ENCODE measurements at places on chromosomes 13 and 19.

GRCh38 chr19:3503036-3503572 is 2.6 kb upstream of the DOHH start:
- no peak for DNase-seq

- DNase-seq: peak; percentile 79
These were observed 7.9 kb upstream of the CDC16 start for GRCh38 chr13:114226699-114227323.

- DNase-seq: no peak
These were observed 67.2 kb downstream of the SPACA7 start for GRCh38 chr13:112443191-112443994.

DNA sequence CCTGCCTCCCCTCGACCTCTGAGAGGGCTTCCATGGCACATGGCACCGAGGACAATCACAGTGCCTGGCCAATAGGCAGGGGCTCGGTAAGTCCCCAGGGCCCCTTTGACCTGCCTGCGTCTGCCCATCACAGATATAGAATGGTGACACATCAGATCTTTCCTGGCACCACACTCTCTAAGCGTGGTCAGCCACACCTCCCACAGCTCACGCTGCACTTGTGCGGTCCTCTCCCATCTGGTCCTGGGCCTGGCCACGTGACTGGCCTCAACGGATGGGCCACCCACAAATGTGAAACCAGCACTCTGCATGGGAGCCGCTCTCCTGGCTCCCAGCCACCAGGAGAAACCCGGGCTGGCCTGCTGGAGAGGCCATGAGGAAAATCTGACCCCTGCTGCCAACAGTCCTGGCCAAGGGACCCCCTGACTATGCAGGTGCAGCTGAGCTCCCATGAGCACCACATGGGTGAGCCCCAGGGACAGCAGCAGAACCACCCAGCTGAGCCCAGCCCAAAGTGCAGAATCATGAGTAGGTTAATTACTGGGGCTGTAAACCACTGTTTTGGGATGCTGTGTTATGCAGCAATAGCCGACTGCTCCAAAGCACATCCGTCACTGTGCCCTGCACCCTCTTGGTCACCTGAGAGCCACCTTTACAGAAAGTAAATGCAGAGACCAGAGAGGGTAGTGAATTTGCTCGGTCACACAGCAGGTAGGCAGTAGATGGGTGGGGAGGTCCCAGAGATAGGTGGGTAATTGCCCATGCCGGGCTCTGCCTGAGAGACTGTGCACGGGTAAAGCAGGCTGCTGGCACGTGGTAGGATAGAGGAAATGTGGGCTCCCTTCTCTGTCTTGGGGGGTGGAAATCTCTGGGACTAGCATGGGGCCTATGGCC is 9.7 kb upstream of the MEF2B start:
- DNase-seq: no peak

- no peak for DNase-seq
These were observed 349.6 kb upstream of the PCDH20 start for GRCh38 chr13:61765181-61765742.

- DNase-seq: no peak
These were observed 75.6 kb downstream of the CDADC1 start for GRCh38 chr13:49323344-49323743.

- DNase-seq: no peak
These were observed 36.7 kb upstream of the SLC46A3 start for GRCh38 chr13:28755546-28755870.

DNA sequence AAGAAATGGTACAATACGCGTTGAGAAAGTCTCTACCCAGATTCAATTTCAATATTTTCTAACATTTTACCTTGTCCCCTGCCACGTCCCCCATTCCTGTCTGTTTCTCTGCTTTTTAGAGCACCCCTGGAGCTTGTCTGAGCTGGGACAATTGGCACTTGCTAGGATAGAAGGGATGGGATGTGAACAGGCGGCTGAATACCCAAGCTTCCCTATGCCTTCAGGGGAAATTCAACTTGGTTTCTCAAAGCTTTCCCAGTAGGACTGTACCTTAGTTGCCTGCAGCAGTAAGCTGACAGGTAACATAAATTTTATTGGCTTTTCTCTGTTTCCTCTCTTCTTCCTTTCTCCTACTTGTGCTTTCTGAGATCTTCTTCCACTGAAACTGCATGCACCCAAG is 1663.3 kb downstream of the EFNB2 start:
- no peak for DNase-seq

GRCh38 chr19:46193678-46194077 is 35.9 kb upstream of the IGFL1 start:
- DNase-seq: no peak

DNA sequence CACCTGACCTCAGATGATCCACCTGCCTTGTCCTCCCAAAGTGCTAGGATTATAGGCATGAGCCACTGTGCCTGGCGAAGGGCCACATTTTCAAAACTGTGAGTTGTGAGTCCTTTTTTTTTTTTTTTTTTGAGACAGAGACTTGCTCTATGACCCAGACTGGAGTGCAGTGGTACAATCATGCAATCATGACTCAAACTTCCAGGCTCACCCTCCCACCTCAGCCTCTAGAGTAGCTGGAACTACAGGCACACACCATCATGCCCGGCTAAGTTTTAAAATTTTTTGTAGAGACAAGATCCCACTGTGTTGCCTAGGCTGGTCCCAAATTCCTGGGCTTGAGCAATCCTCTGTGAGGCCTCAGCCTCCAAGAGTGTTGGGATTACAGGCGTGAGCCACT is 3.8 kb upstream of the MYPOP start:
- DNase-seq: no peak

DNA sequence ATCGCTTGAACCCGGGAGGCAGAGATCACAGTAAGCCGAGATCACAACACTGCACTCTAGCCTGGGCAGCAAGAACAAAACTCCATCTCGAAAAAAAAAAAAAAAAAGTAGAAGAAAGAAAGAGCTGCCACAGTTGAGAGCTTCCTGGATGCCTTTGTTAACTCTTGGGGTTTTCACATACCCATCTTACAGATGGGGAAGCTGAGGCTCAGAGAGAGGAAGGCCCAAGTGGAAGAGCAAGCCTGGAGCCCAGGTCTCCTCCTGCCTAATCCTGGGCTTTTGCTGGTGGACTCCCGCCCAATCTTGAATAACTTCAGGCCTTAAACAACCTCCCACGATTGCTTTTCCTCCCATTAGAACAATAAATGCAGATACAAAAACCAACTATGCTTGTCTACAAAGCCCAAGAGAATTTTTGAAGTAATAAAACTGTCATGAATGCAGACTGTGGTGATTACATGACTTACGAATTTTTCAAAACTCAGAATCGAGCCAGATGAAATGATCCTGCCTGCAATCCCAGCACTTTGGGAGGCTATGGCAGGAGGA is 41.7 kb downstream of the LTBP4 start:
- no peak for DNase-seq

DNA sequence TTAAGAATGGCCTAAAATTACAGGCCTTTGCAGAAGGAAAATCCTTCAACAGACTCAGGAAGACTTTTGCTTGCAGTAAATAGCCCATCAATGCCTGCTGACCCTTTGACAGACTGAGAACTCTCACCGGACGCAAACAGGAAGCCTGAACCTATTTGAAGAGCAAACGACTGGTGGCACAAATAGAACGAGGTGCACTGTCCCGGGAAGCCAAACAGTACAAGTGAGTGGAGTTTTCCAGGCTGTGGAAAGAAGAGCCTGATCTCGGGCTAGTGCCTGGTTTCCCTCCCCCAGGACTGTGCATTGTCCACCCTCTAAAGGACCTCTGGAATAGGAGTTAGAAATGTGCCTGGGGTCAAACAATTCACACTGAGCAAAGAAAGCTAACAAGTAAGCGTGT is 165.5 kb downstream of the FGF14 start:
- no peak for DNase-seq

DNA sequence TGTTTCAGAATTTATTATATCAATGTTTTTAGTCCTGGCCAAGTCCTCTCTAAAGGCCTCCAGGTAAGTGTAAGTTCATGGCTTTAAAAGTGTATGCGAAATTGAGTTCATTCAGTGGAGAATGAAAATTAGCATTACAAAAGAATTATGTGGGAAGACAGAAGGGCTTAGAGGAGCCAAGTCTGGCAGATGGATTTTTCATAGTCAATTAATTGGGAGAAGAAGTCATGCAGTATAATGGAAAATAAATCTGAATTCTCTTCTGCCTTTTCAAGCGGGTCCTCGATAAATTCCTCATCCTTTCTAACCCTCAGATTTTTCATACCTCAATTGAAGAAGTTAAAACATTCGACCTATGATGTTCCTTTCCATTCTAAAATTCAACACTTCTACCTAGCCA is 394.2 kb downstream of the ITGBL1 start:
- peak; percentile 71 for DNase-seq

- DNase-seq: no peak
These were observed 342.8 kb downstream of the DACH1 start for GRCh38 chr13:71524245-71524612.

GRCh38 chr19:18562086-18562485 is 4.4 kb downstream of the KXD1 start:
- DNase-seq: no peak

DNA sequence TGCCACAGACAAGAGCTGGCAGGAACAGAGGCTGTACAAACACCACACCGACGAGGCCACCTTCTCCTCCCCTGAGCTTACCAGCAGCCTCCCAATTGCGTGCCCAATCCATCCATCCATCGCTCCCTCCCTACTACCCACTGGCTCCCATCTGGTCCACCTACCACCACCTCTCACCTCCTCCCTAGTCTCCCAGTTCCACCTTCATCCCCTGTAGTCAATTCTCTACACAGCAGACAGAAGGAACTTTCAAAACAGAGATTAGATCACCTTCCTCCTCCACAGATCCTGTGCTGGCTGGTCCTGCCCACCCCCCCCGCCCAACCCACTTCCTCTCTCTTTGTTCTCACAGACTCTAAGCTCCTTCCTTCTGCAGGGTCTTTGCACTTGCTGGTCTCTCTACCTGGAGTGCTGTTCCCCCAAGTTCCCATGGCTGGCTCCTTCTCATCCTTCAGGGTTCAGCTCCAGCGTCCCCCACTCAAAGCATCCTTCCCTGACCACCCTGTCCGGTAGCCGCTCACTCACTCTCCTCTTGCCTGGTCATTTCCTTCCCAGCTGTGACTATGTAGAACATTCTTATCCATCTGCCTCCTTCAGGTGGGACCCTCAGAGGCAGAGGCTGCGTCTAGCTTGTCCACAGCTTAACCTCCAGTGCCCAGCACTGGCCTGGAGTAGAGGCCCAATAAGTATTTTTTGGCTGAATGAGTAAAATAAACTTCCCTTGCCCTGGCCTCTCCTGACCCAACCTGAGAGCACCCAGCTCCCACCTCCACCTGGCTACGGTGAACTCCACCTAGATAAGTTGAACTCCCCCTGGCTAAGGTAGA is 23.0 kb downstream of the PIN1 start:
- DNase-seq: no peak

- DNase-seq: no peak
These were observed 18.0 kb downstream of the PAF1 start for GRCh38 chr19:39372941-39373340.

DNA sequence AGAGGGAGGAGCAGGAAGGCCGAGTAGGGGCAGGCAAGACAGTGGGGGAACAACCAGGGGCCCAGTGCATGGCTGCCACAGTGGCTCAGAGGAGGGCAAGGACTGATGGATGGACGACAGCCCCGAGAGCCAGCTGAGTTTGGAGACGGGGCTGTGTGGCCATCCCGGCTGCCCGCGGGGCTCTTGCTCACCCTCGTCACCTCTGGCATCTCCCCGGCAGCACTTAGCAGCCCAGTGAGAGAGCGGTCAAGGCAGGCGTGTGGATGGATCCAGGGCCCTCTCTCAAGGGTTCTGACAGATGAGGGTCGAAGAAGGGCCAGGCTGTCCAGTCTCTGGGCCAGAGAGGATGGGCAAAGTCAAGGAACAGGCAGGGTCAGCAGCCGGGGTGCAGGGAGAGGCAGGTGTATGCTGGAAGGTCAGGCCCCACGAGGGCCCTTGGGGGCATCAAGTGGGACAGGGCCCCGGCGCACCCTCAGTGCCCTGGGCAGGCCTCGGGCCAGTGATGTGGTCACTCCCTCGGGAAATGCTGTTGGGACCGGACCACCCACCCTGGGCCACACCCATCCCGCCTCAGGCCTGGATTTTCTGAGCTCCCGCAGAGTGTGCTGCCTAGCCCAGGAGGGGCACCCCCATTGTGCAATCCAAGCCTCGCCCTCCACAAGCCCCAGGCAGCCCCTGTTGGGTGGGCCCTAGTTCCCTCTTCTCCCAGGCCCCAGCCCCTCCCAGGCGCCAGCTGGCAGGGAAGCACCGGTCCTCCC is 56.4 kb upstream of the TPM4 start:
- DNase-seq: no peak

DNA sequence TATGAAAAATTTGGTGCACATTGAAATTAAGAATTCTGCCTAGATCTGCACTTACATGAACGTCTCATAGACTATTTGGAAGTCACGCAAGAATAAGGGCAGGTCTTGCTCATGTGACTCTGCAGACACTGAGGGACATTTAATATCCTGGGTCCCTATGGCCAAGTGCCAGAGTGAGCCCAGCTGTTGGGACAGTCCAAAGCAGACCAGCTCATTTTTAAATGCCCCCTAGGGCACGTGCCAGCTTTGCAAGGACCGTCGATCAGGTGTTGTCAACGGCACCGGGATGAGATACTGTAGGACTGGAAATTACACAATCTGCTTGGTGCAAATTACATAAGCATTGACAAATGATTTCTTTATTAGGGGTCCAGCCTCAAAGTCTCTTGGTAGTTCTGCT is 293.6 kb downstream of the TEX29 start:
- no peak for DNase-seq

DNA sequence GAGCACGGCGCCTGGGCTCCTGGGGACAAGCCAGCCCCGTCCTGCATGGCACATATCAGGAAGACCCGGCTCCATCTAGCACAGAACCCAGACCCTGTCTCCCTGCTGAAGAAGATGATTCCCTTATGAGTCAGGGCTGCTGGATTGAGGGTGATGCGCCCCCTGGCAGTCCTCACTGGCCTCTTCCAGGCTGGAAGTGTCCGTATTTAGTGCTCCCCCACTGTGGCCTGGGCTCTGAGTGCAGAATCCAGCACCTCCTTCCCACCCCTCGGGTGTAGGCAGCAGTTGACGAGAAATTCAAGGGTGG is 14.9 kb downstream of the COMP start:
- DNase-seq: no peak

GRCh38 chr19:18450931-18451836 is 13.3 kb upstream of the ISYNA1 start:
- peak; percentile 74 for DNase-seq

DNA sequence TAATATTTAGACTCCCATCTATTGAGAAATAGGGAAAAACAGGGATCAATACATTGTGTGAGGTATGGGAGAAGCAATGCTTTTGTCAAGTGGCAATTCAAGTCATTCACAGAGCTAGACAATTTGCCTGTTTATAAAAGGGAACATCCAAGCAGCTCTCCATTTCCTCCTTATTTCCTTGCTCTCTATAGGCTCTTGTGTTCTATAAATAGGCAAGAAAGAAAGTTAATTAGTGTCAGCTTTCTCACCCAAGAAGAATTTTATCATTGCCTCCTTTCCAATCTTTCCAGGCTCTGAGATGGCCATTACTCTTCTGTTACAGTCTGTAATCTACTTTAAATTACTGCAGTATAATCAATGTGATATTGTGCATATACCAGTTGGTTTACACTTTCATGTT is 199.9 kb downstream of the LHFPL6 start:
- DNase-seq: no peak

- DNase-seq: no peak
These were observed 62.7 kb downstream of the SLITRK1 start for GRCh38 chr13:83819611-83820010.

- no peak for DNase-seq
These were observed 42.2 kb upstream of the MRI1 start for GRCh38 chr19:13722146-13722545.
